ENCODE measurements at places on chromosomes 2 and 18.

DNA sequence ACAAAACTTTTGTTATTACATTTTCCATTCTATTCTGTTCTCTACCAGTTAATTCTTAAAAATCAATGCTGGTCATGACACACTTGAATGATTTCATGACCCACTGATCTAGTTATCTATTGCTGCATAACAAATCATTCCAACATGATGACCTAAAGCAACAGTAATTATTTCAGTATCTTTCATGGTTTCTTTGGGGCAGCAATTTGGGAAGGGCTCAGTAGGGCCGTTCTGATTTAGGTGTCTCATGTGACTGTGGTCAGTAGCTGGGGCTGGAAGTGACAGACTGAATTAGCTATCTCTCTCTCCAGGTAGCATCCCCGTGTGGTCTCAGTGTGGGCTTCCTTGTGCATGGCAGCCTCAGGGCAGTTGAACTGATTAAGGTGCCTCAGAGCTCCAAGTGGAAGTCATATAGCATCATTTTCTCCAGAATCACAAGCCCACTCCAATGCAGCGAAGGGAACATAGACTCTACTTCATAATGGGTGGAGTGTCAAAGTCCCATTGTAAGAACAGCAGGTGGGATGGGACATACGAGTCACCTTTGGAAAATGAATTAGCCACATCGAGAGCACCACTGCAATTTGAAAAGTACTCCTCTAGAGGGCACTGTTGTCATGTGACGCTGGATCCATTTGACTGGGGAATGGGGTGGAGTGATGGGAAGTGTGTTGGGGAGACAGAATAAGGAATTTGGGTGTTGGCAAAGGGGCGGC lies 39.1 kb upstream of the FAM136A start:
- peak; percentile 11 for DNase-seq

- DNase-seq = no peak
These were observed 34.4 kb upstream of the DLX2 start for GRCh38 chr2:172137109-172137508.

GRCh38 chr2:36333350-36334012 lies 22.1 kb upstream of the CRIM1 start:
- no peak for DNase-seq

- no peak for DNase-seq
These were observed 2.9 kb upstream of the INSIG2 start for GRCh38 chr2:118085173-118086023.

DNA sequence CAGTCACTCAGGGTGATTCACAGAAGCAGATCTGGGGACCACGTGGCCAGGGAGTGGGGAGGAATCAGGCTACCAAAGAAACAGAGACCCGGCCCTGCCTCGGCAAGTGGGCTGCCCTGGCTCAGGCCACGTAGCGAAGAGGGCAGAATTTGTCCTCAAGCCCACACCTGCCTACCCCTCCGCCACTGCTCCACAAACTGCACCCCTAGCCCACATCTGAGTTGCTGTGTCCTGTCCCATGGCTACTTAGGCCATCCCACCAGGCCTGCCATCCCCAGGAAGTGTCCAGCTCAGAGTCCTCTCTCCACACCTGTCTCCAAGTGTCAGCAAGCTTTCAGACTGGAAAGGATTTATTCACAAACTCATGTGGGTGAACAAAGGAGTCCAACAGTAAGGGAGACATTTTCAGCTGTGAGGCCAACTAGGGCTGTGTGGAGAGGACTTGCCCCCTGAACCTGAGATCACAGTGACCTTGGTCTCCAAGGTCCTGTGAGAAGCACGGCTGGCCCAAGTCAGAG lies 31.7 kb upstream of the ASPRV1 start:
- no peak for DNase-seq

DNA sequence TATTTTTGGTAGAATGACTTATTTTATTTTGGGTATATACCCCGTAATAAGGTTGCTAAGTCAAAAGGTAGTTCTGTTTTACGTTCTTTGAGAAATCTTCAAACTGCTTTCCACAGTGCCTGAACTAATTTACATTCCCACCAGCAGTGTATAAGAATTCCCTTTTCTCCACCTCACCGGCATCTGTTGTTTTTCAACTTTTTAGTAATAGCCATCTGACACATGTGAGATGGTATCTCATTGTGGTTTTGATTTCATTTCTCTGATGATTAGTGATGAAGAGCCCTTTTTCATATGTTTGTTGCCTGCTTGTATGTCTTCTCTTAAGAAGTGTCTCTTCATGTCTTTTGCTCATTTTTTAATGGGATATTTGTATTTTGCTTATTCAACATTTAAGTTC lies 215.2 kb upstream of the TFPI start:
- no peak for DNase-seq

DNA sequence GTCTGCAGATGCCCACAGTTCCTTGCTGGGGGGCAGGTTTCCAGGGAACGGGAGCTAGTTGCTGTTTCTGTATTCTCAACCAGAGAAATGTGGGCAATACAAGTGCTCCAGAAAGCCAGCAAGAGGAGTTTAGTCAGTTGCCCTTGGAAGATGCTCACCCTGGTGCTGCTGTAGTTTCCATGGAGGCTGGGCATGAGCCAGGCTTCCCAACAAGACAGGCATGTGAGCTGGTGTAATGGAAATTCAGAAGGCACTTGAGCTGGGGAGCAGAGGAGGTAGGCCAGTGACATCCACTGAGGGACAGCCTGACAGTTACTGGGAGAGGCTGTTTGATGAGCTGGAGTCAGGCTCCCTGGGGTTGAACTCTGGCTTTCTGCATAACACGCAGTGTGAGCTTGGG lies 7.7 kb downstream of the HK2 start:
- DNase-seq = no peak

GRCh38 chr2:231765496-231765929 lies 15.6 kb downstream of the PDE6D start:
- no peak for DNase-seq

- no peak for DNase-seq
These were observed 95.1 kb downstream of the USP40 start for GRCh38 chr2:233471291-233472035.

- no peak for DNase-seq
These were observed 1.5 kb upstream of the DLX1 start for GRCh38 chr2:172083628-172084394.

DNA sequence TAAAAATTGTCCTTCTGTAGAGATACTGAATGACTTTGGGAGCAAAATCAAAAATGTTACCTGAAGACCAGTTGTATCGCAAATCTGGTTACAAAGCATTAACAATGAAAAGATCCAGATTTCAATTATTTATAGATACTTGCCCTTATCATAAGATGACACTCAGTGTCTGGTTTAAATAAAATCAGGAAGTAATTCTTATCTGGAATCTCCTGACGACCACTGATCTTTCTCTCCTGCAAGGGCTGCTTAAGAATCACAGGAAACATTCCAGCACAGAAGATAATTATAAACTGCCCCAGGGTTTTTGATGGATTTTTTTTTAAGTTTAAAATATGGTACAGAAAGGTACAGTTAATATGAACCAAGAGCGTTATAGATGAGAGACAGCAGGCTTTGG lies 205.7 kb downstream of the ALK start:
- DNase-seq = no peak

- DNase-seq = no peak
These were observed 48.2 kb downstream of the SLC66A3 start for GRCh38 chr2:11203480-11203879.

DNA sequence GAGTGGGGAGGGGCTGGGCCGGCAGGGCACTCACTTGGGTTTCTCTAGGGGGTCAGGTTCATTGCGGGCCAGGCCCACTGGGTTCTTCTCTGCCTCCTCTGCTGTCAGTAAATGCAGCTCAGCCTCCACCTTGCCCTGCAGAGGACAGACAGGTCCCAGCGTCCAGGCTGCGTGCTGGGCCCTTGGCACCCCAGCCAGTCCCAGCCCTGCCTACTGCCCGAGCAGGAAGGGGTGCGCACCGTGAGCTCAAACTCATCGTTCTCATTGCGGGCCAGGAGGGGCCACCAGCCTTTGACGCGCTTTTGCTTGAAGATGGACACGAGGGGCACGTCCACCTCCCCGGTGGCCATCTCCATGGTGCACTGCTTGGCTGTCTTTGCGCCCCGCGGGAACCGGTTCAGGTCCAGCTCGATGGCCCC lies 17.3 kb downstream of the OTOF start:
- DNase-seq = no peak

Measured in T-helper 9 cell (primary cell).